ENCODE measurements at places on chromosomes 13 and 19. TPM values are rescaled to one million over a fixed set of nuclear protein-coding genes. Genes with fewer than 3 reads are reported as not detected.

- no peak for DNase-seq
Measured at GRCh38 chr13:39536906-39537305, 66.1 kb downstream of the LHFPL6 start.

DNA sequence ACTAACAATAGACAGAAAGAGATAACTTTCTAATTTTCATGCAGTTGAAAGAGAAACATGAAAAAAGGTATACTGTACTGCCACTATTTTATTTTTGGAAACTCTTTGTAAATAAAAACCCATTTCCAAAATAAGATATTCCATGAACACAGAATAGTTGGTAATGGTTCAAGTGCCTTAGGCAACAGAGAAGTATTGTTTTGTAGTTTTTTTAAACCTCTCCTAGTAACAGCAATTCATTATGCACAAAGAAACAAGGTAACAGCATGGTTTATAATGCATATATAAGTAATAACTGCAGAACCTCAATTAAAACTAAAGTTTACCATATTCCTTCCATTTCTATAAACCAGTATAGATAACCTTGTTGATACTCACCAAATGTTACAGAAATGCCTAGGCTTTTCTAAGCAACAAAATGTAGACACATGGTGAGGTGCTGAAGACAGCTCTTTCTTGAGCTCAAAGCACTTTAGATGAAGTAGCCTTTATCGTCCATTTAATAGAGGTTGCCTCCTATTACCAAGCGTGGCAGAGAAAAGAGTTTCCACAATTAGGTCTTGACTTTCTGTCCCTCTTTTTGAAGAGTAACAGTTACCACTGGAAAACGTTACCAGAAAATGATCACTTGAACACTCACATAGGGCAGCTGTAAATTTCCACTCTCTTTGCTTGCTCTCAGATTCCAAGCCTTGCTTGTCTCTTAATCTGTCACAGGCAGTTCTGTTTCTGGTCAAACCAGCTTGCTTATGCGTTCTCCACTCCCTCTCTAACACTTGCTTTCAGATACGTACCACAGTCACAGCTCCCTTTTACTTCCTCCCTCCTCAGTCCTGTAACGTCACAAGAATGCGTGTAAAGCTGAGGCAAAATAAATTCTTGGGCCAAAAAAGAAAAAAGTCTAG, 42.9 kb downstream of the CAB39L start:
- DNase-seq, result peak; percentile 7

GRCh38 chr13:48783181-48783630, 129.5 kb downstream of the CYSLTR2 start:
- no peak for DNase-seq

DNA sequence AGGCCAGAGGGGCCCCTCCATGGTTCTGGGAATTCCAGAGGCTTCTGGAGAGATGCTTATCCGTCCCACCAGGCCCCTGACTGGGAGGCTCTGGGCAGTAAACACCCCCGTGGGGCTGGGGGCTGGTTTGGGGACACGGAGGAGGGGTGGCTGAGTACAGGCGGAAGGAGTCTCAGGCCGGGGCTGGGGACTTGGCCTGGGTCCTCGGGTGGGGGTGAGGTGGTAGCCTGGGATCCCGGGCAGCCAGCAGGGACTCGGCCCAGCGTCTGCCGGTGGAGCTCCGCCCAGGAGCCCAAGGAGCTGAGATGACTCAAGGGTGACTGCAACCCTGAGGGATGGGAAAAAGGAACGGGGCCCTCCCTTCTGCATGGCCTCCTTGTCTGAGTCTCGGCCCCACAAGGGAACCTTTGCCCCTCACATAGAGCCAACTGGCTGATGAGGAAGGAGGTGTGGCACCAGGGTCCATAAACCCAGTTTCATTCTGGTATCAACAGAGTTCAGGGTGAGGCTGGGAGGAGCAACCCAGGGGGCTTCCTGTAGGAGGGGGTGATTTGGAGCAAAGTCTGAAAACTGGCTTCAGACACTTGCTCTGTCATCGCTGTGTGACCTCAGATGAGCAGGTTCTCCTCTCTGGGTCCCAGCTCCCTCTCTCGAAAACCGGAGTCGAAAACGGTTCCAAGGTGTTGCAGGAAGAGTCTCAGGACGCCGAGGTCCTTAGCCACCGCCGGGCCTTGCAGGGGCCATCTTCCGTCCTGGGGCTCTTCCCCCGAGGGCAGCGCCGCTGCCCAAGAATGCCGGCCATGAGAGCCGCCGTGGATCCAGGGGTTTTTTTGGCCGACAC, 809 bp downstream of the MISP start:
- no peak for DNase-seq

GRCh38 chr13:75666646-75667351, 30.7 kb downstream of the LMO7 start:
- DNase-seq, result no peak

DNA sequence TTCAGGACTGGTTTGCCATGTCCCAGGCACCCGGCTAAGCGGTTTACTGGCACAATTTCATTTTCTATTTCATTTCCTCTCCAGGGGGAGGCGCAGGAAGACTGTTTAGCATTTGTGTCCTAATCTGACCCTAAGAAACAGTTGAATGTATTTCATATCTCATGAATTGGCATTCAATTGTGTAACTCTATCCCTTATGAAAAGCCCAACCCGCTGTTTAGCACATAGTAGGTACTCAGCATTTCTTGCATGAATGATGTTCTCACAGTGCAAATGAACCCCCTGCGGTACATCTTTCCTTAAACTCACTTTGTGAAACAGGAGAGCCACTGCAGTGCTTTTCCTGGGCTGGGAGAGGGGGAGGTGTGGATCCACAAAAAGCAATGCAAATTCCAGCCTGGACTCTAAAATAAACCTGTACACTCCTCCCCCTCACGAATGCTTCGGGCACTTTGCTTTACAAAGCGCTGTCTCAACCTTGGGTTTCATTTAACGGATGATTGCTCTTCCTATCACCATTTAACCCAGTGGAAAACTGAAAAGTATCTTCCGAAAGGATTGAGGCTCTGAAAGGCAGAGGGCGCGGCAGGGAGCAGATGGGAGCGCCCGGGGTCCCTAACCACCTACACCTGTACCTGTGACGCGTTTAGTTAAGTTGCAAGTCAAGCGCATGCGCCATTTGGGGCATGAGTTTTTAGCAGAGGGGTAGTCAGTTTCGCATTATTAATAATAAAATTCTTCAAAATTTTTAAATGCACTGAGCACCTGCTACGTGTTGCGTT, 1.2 kb upstream of the EEF2 start:
- DNase-seq, result peak; percentile 60

GRCh38 chr13:20738616-20739015, 35.1 kb downstream of the IL17D start:
- no peak for DNase-seq

DNA sequence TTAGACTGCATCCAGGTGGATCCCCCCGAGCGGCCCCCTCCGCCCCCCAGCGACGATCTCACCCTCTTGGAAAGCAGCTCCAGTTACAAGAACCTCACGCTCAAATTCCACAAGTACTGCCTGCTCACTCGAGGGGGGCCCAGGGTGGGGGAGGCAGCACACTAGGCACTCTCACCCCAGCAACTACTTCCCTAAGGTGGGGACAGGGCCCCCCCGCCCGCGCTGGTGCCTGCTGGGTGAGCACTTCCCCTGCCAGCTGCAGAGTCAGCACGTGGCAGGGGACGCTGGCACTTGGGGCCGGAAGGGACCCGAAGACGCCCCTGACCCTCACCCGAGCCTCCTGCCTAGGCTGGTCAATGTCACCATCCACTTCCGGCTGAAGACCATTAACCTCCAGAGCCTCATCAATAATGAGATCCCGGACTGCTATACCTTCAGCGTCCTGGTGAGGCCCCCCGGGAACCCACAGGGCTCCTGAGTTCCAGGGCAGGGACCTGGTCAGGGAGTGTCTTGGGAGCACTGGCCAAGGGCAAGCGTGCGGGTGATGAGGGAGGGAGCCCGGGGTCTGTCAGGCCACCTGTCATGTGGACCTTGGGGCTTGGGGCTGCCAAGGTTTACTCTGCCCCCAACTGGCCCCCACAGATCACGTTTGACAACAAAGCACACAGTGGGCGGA, 5.2 kb downstream of the MCOLN1 start:
- DNase-seq, result no peak

- DNase-seq, result no peak
Measured at GRCh38 chr13:103246581-103247200, 180.5 kb upstream of the SLC10A2 start.

DNA sequence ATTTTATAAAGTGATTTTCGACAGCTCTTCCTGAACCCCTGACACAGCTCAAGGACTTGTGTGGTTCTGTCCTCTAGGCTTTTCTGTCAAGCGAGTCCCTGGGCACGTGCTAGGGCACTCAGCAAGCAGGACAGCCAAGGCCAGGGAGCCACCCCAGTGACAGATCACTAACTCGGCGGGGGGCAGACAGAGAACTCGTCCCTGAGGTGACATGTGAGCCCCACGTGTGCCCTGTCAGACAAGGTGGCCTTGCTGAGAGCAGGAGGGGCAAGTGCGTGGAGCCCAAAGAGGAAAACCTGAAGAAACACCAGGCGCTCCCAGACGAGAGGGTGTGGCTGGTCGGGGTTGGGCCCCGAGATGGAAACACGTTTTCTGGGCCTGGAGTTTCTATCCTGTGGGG, 4.9 kb downstream of the ETFB start:
- no peak for DNase-seq

DNA sequence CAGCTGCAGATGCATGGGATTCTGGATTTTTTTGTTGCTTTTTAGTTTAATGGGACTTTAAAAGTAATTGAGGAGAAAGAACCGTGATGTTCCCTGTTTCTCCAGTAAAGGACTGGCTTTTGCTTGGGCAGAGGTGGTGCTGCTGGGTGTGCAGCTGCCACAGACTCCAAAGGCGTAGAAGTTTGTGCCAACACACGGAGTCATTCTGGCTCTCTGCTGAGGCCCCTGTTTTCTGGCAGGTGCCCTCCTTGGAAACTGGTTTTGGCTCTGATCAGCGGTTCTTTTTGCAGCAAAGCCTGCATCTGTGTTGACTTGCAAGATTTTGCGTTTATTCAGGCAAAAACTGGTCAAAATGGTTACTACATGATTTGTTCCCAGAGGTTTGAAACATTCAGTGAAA, 16.0 kb upstream of the QTRT1 start:
- no peak for DNase-seq

DNA sequence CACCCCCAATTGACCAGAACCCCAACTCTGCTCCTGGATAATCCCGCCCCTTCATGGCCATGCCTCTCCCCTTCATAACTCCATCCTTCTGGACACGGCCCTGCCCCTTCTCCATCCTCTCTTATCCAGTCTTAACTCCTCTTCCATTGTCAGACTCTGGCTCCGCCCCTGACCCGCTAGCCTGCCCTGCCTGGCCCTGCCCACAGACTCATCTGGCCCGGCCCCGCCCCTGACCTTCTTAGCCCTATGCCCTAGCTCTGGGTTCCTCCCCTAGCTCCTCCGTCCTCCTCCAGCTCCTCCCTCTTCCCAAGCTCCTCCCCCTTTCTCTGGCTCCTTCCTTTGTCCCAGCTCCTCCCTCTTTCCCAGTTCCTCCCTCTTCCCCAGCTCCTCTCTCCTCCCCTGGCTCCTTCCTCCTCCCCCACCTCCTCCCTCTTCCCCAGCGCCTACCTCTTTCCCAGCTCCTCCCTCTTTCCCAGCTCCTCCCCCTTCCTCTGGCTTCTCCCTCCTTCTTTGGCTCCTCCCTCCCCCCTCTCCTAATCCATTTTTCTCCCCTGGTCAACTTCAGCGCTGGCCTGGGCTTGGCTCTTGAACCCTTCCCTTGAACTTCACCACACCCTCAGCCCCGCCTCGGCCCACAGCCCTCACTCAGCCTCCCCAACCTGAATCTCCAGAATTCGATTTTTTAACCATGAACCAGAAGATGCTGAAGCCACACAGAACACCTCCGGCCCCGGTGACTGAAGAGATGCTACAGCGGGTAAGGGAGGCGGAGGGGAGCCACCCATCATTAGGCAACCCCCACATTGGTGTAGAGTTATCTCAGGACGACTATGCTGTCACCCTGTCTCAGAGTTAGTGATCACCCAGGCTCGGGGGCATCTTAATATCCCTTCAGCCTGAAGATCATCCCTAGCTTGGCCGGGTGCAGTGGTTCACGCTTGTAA, 9.2 kb upstream of the ZNF358 start:
- DNase-seq, result peak; percentile 33

- DNase-seq, result no peak
Measured at GRCh38 chr13:24004971-24005370, 107.7 kb upstream of the C1QTNF9B start.

- no peak for DNase-seq
Measured at GRCh38 chr19:48874303-48875135, 2.3 kb downstream of the PPP1R15A start.

DNA sequence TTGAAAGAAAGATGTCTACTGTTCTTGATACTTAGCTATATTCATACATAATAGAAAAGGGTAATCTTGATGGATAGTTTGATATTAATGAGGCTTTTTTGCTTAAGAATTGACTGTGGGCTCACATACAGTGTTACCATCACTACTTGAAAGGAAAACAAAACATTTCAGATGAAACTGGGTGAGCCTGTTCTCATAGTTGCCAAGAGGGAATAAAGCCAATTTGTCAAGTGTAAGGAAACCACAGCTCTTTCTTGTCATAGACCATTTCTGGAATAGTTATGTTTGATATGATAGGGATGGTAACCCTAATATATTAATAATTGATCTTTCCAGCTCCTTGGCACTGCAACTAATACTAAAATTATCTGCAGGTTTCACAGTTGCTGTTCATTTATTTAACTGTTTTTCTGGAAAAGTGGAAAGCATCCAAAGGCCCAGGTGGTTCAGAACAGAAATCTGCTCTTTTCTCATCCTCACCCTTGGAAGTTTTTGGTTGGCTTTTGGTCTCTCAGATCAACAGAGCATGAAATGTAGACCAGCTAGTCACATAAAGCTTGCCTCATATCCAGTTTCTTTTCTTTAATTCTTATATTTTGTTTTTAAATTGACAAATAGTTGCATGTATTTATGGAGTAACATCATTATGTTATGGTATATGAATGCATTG, 43.2 kb downstream of the ARHGEF7 start:
- no peak for DNase-seq

DNA sequence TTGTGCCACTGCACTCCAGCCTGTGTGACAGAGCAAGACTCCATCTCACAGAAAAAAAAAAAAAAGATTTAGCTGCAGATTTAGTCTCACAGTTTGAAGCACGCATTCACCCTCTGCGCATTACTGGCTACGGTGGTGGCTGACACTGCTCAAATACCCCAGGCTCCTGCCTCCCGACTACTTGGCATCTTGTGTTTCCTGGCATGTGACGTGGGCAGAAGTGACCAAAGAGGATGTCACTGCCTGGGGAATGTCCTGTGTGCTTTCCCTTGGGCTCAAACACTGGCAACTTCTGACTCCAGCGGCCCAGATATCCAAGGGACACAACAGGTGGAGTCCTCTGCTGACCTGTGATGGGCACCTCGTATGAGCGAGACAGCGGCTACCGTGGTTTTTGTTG, 24.7 kb upstream of the EIF3G start:
- DNase-seq, result no peak

DNA sequence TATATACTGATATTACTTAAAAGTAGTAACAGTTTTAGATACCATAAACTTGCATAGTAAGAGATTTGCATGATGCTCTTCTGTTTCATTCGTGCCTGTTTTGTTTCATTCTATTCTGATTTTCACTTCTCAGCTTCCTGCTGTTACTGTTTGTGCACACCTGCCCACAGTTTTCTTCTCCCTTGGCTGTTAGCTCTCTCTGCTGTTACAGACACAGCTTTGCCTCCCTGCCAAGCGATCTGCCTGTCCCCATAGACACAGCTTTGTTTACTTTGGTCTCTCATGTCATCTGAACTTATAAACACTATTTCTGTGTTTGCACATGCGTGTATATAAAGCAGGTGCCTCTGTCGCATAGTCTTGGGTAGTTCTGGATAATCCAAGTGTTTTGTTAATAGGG, 21.4 kb upstream of the UPF3A start:
- no peak for DNase-seq

ZNF320 gene
- total RNA-seq, result 22.6 TPM

SELENOV gene
- not detected for total RNA-seq

DAND5 gene
- total RNA-seq, result not detected

NKG7 gene
- total RNA-seq, result not detected

C19orf18 gene
- not detected for total RNA-seq

NLRP9 gene
- not detected for total RNA-seq
